ENCODE measurements at places on chromosomes 11 and 22.

- DNase-seq, result no peak
Observed at GRCh38 chr11:95076416-95076815, 9.7 kb downstream of the SRSF8 start.

DNA sequence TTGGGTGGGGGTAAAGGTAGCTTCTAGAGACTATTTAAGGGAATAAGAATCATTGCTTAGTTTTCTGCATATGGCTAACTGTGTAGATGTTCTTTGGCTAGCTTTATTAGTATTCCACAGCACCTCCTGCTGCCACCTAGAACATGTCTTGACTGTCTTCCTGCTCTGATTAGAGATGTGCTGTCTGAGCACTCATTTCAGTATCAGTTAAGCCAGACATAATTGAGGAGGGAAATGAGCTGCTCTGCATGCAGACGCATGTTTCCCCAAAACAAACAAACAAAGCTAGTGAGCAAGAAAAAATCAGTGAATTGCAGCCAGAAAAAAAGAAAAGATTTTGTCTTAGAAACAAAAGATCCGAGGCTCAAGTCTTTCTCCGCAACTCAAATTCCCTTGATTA lies 402.2 kb downstream of the AASDHPPT start:
- no peak for DNase-seq

DNA sequence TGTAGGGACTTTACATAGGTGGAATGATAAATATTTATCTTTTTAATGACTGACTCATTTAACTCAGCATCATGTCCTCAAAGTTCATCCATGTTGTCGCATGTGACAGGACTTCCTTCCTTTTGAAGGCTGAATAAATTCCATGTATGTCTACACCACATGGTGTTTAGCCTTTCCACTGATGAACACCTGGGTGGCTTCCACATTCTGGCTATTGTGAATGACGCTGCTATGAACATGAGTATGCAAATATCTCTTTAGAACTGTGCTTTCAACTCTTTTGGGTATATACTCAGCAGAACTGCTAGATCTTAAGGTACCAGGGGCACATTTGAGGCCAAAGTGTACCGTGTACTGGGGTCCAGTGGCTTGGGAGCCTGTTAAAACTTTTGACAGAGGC lies 24.1 kb downstream of the LARGE1 start:
- no peak for DNase-seq

DNA sequence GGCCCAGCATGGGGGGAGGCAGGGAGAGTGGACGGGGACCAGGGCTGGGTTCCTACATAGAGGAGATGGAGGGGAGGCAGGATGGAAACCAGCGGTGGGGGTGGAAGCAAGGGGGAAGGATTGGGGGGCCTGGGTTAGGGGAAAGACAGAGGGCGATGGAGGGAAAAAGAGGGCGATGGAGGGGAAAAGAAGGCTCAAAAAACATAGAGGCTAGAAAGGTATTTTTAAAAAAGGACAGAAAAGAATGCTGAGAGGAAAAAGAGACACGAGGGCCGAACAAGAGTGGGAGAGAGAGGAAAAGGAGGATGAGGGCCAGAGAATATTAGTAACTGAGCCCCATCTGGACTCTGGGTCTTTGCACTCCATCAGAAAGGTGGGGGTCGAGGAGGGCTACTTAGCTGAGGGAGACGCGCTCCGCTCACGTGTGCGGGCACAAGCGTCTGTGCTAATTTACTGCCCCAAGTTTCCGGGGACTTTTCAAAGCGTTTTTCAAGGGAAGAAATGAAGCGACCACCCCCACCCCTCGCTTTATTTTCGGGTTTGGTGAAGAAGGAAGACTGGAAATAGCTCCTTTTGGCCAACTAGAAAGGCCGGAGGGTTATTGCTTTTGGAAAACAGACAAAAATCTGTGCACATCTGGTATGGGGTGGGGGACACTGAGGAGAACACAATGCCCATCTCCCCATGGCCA lies 14.5 kb downstream of the PAX6 start:
- no peak for DNase-seq

- no peak for DNase-seq
Observed at GRCh38 chr22:27723158-27723557, 78.4 kb downstream of the MN1 start.

DNA sequence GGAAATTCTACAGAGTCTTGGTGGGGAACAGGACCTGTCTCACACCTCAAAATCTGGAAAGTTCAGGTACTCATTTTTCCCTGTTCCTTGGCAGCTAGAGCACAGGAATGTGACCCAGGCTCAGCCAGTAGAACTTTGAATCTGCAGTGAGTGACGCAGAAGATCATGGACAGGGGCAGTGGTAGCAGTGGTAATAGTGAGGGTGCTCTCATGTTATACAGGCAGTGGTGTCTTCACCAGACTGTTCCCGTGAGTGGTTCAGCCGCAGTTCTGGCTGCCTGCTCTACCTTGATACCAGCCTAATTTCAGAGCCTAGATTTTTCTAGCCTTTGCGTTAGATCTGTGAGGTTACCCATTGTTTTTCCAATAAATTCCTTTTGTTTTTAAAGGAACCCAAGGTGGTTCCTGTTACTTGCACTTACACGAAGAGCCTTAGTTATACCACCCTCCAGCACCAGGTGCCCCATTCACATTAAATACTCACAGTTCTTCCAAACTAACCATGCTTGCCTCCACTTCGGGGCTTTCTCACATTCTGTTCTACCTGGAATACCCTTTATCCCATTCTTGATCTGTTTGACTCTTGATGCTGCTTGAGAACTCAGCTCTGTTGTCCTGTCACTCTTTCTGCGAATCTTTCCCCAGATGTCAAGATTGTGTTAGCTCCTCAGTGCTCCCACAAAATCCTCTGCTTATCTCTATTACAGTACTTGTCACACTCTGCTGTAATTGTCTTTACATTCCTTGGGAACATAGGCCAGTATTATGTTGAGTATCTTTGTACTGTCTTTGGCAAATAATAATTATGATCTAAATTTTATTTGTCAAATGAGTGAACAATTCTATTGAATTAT lies 47.8 kb downstream of the SWAP70 start:
- DNase-seq, result no peak

GRCh38 chr22:44455963-44456358 lies 42.1 kb downstream of the RTL6 start:
- no peak for DNase-seq

- DNase-seq, result no peak
Observed at GRCh38 chr11:85875505-85875904, 20.3 kb downstream of the CCDC83 start.

GRCh38 chr11:80505771-80506170 lies 1064.9 kb upstream of the TENM4 start:
- no peak for DNase-seq

- peak; percentile 87 for DNase-seq
Observed at GRCh38 chr11:11798586-11799438, 43.0 kb upstream of the USP47 start.

DNA sequence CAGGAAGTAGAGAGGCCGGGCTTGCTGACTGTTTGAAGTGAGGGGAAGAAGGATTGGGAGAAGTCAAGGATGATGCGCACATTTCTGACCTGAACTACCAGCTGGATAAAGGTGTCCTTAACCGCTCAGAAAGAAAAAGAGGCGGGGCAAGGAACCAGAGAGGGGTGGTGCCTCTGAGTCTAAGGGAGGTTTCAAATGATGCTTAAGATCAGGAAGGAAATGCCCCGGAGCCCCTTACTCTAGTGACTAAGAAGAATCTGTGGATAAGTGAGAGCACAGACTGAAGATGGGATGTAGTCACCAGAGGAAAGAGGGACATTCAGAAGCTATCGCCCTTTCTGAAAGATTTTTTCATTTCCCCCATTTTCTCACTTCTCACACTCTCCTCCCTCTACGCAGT lies 12.7 kb downstream of the DCHS1 start:
- DNase-seq, result no peak

DNA sequence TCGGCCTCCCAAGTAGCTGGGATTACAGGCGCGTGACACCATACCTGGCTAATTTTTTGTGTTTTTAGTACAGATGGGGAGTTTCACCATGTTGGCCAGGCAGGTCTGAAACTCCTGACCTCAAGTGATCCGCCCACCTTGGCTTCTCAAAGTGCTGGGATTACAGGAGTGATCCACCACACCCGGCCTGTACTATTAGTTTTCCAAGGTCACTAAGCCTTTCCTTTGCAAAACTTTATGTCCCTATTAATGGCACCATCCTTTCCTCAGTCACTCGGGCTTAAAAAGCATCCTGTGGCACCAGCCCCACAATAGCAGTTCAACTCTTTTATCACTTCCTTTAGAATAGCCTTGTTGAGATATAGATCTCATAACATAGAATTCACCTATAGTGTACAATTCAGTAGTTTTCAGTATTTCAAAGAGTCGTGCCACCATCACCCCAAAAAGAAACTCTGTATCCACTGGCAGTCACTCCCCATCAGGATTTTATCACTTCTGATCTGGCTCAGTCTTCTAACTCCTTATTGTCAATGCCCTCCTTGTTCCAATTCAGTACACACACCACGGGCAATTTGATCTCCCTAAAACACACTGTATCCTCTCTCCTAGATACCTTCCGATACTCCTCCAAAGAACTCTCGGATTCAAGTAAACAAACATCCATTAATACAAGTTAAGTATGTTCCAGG lies 921 bp upstream of the BCL2L13 start:
- no peak for DNase-seq

DNA sequence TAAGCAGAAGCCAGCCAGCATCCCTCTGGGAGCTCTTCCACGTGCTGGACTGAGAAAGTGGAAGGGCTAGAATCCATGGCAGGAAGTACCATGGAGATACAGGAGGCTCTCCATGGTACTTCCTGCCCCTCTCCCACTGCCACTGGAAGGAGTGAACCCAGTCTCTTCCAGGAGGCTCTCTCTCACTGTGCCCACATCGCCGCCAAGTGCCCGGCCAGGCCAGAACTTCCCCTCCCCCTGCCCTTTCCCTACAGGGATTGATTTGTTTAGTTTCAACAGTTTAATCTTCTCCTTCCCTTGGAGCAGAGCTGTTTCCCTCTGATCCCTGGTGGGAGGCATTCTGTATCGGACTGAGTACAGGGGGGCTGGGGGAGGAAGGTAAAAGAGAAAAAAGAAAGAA lies 133.6 kb downstream of the DSCAML1 start:
- no peak for DNase-seq

DNA sequence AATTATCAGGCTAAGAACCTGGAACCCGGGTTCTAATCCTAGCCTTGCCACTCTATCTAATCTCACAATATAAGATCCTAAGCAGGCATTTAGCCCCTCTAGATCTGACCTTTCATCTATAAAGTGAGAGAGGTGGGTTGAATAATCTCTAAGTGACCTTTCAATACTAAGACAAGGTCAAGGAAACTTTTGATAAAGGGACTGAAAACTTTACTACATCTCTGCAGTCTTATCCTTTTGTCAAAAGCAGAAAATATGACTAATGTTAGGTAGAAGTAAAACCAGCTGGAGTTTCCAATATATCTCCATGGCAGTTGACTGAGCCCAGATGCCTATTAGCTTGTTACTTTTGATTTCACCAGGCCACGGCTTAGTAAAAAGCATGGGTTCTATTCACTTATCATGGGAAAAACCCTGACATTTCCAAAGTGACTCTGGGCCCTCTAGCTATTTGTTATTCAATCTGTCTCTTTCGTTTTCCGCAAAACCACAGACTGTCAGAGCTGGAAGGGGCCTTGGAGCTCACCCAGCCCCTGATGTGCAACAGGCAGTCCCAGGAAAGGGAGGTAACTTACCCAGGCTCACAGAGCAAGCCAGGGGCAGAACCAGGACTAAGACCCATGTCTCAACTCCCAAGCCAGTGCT lies 75.8 kb downstream of the RAB30 start:
- DNase-seq, result no peak

GRCh38 chr22:19387038-19387437 lies 44.5 kb downstream of the HIRA start:
- no peak for DNase-seq

DNA sequence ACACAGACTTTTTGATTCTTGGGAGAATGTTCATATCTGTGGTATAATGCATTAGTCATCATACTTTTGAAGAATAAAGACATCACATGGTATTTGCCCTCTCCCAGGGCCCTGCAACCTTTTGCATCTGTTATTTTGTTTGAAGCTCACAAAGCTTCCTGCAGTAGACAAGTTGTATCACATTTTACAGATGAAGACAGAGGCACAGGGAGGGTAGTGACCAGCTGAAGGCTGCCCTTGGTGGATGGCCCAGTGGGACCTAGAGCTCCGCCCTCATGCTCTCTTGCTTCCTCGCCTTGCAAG lies 66.4 kb downstream of the UBASH3B start:
- DNase-seq, result no peak

DNA sequence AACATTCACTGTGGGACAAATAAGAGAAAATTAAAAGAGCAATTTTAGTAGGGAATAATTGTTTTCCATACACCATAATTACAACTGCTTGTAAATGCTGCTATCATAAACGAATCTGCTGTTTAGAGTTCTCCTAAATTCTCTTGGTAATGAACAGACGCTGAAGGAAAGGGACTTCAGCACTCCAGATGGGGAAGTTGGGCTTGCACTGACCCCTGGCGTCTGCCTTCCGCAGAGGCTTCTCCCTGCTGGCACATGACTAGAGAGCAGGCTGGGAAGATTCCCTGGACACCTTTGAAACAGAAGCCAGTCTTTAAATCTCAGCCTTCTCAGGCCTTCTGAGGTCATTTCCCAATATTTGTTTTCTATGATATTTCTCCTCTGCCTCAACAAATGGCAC lies 84.1 kb downstream of the NXPE2 start:
- peak; percentile 18 for DNase-seq

DNA sequence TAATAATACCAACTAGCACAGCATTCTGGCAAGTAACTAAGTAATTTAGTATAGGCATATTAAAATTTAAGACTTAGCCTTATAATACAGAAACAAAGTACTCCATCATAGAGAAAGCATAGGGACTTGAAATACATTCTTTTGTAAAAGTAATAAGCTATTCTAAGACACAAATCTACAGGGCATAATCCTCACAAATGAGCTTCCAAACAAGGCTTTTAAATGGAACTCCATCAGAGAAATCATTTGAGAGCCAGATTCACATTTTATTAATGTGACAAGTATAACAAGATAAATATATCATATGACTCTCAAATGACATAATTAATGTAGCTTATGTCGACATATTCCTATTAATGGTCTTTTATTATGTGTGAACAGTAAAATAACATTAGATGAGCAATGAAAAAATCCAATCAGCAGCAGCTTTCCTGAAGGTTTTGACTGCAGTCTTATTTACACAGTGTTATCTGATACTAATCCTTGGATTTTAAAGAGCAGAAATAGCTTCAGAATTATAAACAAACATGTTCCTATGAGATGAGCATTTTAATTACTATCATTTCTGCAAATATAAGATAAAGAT lies 241.4 kb downstream of the TTC28 start:
- DNase-seq, result no peak

GRCh38 chr11:93614173-93614722 lies 47.2 kb upstream of the CEP295 start:
- no peak for DNase-seq

- no peak for DNase-seq
Observed at GRCh38 chr11:103368145-103368544, 258.9 kb downstream of the DYNC2H1 start.

Measured in HAP-1 (cell line).